ENCODE measurements at places on chromosomes 7 and 10. TPM values are rescaled to one million over a fixed set of nuclear protein-coding genes. Genes with fewer than 3 reads are reported as not detected.

- no peak for DNase-seq
- no peak overlapping the region for H3K27ac ChIP-seq
- H3K4me3 ChIP-seq, result no peak overlapping the region
- no peaks in the 10 kb centered on the region for H3K27me3 ChIP-seq
These were observed 195.7 kb downstream of the THSD7A start for GRCh38 chr7:11636274-11636673.

CPN1 gene
- total RNA-seq, result not detected

GRCh38 chr10:50325449-50326171 lies 74.3 kb upstream of the ASAH2 start:
- H3K27ac ChIP-seq, result peak overlapping the region; percentile 90
- H3K27me3 ChIP-seq, result no peaks in the 10 kb centered on the region
- H3K4me1 ChIP-seq, result peaks cover 7% of the 10 kb centered on the region
- DNase-seq, result peak; percentile 86
- H3K4me3 ChIP-seq, result peak overlapping the region; percentile 64
- H3K36me3 ChIP-seq, result no peaks in the 10 kb centered on the region

GRCh38 chr10:43419997-43420368 lies 11.0 kb upstream of the HNRNPF start:
- DNase-seq, result peak; percentile 75
- peak overlapping the region; percentile 90 for H3K27ac ChIP-seq
- H3K4me1 ChIP-seq, result no peaks in the 10 kb centered on the region
- no peaks in the 10 kb centered on the region for H3K27me3 ChIP-seq

GRCh38 chr7:122488241-122488640 lies 183.7 kb upstream of the FEZF1 start:
- H3K27me3 ChIP-seq, result no peaks in the 10 kb centered on the region
- DNase-seq, result no peak
- H3K27ac ChIP-seq, result no peak overlapping the region
- H3K36me3 ChIP-seq, result no peaks in the 10 kb centered on the region
- no peak overlapping the region for H3K4me3 ChIP-seq

DNA sequence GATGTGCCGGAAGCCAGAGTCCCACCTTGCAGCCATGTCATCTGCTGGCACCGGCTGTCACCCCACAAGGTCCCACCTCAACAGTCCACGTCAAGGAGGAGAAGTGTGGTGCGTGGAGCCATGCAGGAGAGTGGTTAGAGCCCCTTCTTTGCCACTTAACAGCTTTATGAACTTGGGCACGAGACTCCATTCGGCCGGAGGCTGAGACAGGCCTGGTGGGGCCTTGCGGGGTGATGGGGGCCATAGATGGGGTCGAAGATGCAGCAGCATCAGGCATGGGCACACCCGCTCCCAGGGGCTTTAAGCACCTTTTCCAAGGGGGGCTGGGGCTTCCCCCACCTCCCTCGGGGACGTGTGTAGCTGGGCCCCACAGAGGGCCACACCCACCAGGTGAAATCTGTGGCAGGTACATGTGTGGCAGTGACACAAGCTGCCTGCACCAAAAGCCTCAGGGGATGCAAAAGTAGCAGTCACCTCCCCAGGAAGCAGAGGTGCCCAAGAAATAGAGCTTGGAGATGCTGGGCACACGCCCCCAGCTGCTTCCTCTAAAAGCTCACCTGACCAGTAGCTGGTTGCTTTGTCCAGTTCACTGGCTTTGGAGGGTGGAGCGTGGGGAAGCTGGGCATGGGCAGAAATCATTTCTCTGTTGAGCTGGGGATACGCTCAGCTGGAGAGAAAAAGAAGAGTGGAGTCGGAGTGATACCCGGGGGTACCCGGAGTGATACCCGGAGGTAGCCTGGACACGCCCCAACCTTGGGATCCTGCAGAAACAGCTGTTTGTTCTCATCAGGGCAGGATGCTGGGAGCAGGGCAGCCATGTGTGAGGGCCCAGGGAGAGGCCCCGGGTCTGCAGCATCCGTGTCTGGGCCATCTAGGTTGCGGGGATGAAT lies 199.8 kb downstream of the EBF3 start:
- no peak overlapping the region for H3K4me3 ChIP-seq
- H3K4me1 ChIP-seq, result no peaks in the 10 kb centered on the region
- no peak overlapping the region for H3K27ac ChIP-seq
- DNase-seq, result no peak

GRCh38 chr10:132291826-132292225 lies 15.9 kb downstream of the STK32C start:
- no peaks in the 10 kb centered on the region for H3K27me3 ChIP-seq
- DNase-seq, result peak; percentile 40
- no peak overlapping the region for H3K27ac ChIP-seq
- no peaks in the 10 kb centered on the region for H3K36me3 ChIP-seq

MAGI2 gene
- 17.9 TPM for total RNA-seq

RHEB gene
- total RNA-seq, result 107 TPM

GRCh38 chr7:74514131-74514591 lies 60.5 kb downstream of the GTF2IRD1 start:
- H3K4me3 ChIP-seq, result no peak overlapping the region
- no peaks in the 10 kb centered on the region for H3K4me1 ChIP-seq
- no peaks in the 10 kb centered on the region for H3K27me3 ChIP-seq
- no peak overlapping the region for H3K27ac ChIP-seq
- H3K36me3 ChIP-seq, result no peaks in the 10 kb centered on the region

YWHAG gene
- 104 TPM for total RNA-seq

IFIT1B gene
- 0.87 TPM for total RNA-seq

- H3K27ac ChIP-seq, result no peak overlapping the region
- H3K27me3 ChIP-seq, result no peaks in the 10 kb centered on the region
- no peak overlapping the region for H3K4me3 ChIP-seq
- no peak for DNase-seq
- H3K4me1 ChIP-seq, result peaks cover 11% of the 10 kb centered on the region
- H3K36me3 ChIP-seq, result no peaks in the 10 kb centered on the region
These were observed 592.5 kb downstream of the KCNMA1 start for GRCh38 chr10:77045085-77045484.

- no peak overlapping the region for H3K27ac ChIP-seq
- H3K4me1 ChIP-seq, result no peaks in the 10 kb centered on the region
- DNase-seq, result no peak
- peaks cover 3% of the 10 kb centered on the region for H3K36me3 ChIP-seq
- H3K4me3 ChIP-seq, result no peak overlapping the region
- no peaks in the 10 kb centered on the region for H3K27me3 ChIP-seq
These were observed 52.6 kb downstream of the LARP4B start for GRCh38 chr10:878895-879294.

DNA sequence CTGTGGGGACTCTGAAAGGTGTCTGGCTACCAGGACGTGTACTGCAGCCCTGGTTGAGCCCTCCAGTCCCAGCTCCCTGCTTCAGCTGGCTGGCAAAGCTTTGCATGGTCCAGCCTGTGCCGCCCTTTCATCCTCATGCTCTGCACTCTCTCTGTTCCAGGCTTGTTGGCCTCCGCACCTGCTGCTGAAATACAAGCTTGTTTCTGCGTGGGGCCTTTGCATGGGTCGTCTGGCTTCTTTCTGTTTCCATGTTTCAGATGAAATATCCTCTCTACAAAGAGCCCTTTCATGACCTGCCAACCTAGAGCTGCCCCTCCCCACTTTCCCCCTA lies 45.9 kb downstream of the TSPAN15 start:
- H3K27me3 ChIP-seq, result no peaks in the 10 kb centered on the region
- H3K27ac ChIP-seq, result no peak overlapping the region
- no peaks in the 10 kb centered on the region for H3K4me1 ChIP-seq
- DNase-seq, result no peak

GRCh38 chr7:55504093-55504859 lies 68.0 kb downstream of the VOPP1 start:
- DNase-seq, result no peak
- H3K4me1 ChIP-seq, result no peaks in the 10 kb centered on the region
- no peaks in the 10 kb centered on the region for H3K36me3 ChIP-seq
- no peak overlapping the region for H3K4me3 ChIP-seq
- H3K27me3 ChIP-seq, result no peaks in the 10 kb centered on the region

DNA sequence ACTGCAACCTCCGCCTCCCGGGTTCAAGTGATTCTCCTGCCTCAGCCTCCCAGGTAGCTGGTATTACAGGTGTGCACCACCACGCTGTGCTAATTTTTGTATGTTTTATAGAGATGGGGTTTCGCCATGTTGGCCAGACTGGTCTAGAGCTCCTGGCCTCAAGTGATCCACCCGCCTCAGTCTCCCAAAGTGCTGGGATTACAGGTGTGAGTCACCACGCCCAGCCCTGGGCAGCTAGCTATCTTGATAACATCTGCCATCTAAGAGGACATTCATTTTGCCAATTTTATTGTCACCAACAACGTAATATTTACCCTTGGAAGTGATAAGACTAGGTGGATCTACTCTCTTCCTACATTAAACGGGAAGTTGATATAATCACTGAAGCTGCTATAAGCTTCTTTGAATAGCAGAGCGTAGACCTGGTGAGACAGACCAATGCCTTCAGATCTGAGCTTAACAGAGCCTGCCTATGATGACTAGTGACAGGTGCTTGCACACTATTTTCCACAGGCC lies 39.7 kb upstream of the SLC35B4 start:
- no peaks in the 10 kb centered on the region for H3K27me3 ChIP-seq
- no peak overlapping the region for H3K4me3 ChIP-seq
- no peak overlapping the region for H3K27ac ChIP-seq
- no peak for DNase-seq

DNA sequence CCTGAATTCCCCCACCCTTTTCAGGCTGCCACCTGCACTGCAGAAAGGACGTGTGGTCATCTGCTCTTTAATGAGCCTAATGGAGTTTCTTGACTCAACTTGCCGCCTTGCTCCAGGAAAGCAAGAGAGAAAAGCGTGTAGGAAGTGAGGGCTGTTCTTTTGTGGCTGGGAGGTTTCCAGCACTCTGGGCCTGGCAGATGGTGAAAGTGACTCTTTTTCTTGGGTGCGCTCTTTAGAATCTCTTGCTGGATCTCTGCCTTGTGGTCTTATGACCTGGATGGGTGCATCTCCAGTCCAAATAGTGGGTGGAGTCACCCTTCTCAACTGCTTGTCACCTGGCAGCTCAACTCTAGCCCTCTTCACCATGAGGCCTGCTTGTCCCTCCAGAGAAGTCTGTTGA lies 244.0 kb downstream of the SORCS1 start:
- H3K27ac ChIP-seq, result no peak overlapping the region
- H3K4me1 ChIP-seq, result no peaks in the 10 kb centered on the region
- H3K4me3 ChIP-seq, result no peak overlapping the region
- no peaks in the 10 kb centered on the region for H3K36me3 ChIP-seq

DNA sequence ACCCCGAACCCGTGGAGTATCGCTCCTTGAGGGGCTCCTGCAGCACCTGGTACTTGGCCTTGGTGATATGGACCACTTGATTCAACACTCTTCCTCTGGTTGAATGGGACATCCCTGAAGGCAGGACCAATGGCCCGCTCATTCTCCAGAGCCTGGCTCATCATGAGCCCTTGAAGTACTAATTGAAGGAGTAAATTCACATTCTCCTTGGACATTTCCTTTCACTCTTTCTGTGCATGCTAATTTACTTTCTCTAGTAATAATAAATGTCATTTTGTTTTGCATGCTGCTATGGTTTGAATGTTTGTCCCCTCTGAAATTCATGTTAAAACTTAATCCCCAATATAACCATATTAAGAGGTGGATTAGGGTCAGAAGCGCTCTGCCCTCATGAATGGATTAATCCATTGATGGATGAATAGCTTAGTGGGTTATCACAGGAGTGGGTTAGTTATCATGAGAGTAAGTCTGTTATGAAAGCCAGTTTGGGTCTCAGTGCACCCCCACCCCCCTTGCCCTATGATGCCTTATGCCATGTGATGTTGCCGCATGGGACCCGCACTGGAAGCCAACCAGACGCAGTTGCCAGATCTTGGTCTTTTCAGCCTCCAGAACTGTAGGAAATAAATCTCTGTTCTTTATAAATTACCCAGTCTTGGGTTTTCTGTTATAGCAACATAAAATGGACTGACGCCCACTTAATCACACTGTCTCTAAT lies 23.8 kb downstream of the FGFBP3 start:
- H3K4me1 ChIP-seq, result no peaks in the 10 kb centered on the region
- H3K36me3 ChIP-seq, result no peaks in the 10 kb centered on the region
- DNase-seq, result no peak
- H3K4me3 ChIP-seq, result no peak overlapping the region

DNA sequence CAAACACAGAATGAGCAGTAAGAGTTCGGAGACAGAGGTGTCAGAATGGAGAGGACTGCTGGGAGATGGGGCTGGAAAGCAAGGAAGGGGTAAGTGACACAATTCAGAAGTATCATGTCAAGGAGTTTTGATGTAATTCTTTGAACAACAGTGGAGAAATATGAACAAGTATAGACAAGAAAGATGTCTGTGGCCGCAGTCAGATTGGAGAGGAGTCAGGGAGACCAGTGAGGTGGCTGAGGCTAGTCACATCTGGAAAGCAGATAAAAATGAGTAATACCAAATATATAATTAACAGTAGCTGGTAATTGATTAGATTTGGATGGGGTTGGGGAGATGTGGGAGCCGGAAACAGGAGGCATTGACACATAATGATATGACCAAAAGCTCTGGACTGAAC lies 540.9 kb downstream of the SUGCT start:
- H3K4me1 ChIP-seq, result no peaks in the 10 kb centered on the region
- H3K36me3 ChIP-seq, result no peaks in the 10 kb centered on the region
- no peak overlapping the region for H3K4me3 ChIP-seq
- no peak for DNase-seq

DNA sequence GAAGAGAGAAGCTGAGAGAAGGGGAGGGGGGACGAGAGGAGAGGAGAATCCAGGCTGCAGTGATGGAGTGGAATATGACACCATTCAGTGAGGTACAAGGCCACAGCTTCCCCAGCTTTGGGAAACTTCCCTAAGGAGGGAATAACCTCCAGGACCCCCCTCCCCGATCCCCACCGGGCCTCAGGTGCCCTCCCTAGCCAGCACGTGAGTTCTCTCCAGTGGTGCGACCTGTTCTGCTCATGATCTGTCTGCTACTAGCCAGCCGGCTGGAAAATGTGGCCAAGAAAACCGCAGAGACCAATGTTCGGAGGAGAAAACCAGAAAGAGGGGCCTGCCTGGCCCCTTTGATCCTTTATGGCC lies 39.9 kb upstream of the AGK start:
- no peak for DNase-seq
- H3K27me3 ChIP-seq, result no peaks in the 10 kb centered on the region
- no peak overlapping the region for H3K27ac ChIP-seq
- H3K4me3 ChIP-seq, result no peak overlapping the region
- no peaks in the 10 kb centered on the region for H3K36me3 ChIP-seq

GRCh38 chr10:128242641-128243040 lies 116.4 kb upstream of the MKI67 start:
- H3K36me3 ChIP-seq, result no peaks in the 10 kb centered on the region
- H3K4me3 ChIP-seq, result no peak overlapping the region
- H3K27ac ChIP-seq, result no peak overlapping the region
- DNase-seq, result no peak
- H3K4me1 ChIP-seq, result no peaks in the 10 kb centered on the region

DNA sequence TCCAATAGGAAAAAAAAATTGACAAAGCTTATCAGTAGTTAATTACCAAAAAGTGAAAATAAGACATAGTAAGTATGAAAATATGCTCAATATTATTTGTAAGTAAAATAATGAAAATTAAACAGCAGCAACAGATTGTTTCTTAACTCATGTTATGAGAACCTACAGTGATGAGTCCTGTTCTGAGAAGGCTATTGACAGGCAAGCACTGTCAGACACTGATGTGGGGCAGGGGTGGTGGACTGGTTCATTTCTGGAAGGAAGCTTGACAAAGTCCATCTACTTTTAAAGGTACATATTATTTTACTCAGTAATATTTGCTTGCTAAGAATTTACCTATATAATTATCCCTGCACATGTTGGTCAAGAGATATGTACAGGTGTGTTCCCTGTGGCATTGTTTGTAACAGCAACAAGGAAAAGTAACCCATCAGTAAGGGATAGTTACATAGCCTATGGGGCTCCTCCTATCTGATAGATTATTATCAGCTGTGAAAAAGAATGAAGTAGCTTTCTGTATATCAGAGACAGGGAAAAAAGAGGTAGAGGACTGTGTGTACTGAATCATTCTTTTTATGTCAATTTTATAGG lies 161.6 kb downstream of the RTKN2 start:
- H3K36me3 ChIP-seq, result no peaks in the 10 kb centered on the region
- DNase-seq, result no peak
- H3K4me3 ChIP-seq, result no peak overlapping the region
- H3K27ac ChIP-seq, result no peak overlapping the region
